Activated naive CD4-positive, alpha-beta T cell treated with anti-CD3 and anti-CD28 coated beads, Interleukin-2, amount 10 ng/mL, durations not matched to agents 7 days and 5 days (primary cell): ENCODE measurements at places on chromosomes 7 and 10.

DNA sequence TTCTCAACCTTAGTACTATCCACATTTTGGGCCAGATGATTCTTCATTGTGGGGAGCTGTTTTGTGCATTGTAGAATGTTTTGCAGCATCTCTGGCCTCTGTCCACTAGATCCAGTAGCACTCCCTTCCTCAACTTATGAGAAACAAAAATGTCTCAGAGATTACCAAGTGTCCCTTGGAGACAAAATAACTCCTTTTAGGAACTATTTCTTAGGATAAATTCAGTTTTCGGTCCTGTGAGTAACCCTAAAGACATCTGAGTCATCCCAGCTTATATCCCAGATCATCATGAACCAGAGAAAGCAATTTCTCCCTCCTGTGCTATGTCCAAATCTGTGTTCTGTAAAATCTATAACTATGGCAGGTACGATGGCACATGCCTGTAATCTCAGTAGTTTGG is 266.6 kb upstream of the PHYHIPL start:
- H3K27me3 ChIP-seq, result no peaks in the 10 kb centered on the region
- H3K4me1 ChIP-seq, result no peaks in the 10 kb centered on the region
- H3K36me3 ChIP-seq, result no peaks in the 10 kb centered on the region
- no peak for DNase-seq

GRCh38 chr10:119191881-119192280 is 13.3 kb upstream of the PRDX3 start:
- H3K27ac ChIP-seq, result no peak overlapping the region
- H3K4me3 ChIP-seq, result no peak overlapping the region
- no peak for DNase-seq
- H3K4me1 ChIP-seq, result peaks cover 24% of the 10 kb centered on the region

- H3K36me3 ChIP-seq, result peaks cover 2% of the 10 kb centered on the region
- peak overlapping the region; percentile 11 for H3K27ac ChIP-seq
- peaks cover 56% of the 10 kb centered on the region for H3K4me1 ChIP-seq
- H3K27me3 ChIP-seq, result no peaks in the 10 kb centered on the region
- no peak overlapping the region for H3K4me3 ChIP-seq
- DNase-seq, result no peak
Observed at GRCh38 chr10:118729641-118730258, 25.0 kb downstream of the CACUL1 start.

DNA sequence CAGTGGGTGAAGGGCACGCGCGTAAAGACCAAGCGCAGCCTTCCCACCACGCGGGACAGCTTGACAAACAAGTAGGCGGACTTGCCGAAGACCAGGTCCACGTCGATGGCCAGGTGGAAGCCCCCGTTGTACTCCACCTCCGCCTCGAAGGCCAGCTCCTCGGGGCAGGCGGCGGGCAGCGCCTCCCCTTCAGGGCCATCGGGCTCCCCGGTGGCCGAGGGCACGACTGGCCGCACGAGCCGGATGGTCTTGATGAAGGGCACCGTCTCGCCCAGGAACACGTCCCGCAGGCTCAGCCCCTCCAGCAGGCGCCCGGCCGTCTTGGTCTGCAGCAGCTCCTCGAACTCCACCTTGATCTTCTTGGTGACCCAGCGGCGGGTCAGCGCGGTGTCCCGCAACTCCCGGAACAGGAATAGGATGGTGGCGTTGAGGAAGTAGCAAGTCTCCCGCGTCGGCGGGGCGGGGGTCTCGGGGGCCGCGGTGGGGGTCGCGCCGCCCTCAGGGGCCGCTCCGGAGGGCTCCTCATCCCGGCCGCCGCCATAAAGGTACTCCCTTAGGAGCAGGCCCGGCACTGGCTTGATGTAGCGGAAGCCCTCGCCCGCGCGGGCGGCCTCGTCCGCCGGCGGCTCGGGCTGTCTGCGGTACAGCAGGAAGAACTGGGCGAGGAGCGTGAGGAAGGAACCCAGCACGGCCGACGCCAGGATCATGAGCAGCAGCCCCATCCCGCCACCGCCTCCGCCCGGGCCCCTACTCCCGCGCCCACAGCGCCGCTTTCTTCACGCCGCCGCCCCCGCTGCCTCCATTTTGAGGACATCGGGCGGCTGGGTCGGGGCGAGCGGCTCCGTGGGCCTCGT is 507 bp downstream of the PDZD8 start:
- H3K36me3 ChIP-seq, result peaks cover 8% of the 10 kb centered on the region
- peak overlapping the region; percentile 83 for H3K27ac ChIP-seq
- H3K4me3 ChIP-seq, result peak overlapping the region; percentile 82
- DNase-seq, result peak; percentile 60

- DNase-seq, result no peak
- H3K4me1 ChIP-seq, result no peaks in the 10 kb centered on the region
- no peak overlapping the region for H3K4me3 ChIP-seq
- no peaks in the 10 kb centered on the region for H3K36me3 ChIP-seq
- no peak overlapping the region for H3K27ac ChIP-seq
Observed at GRCh38 chr10:122033224-122033926, 44.4 kb downstream of the TACC2 start.

DNA sequence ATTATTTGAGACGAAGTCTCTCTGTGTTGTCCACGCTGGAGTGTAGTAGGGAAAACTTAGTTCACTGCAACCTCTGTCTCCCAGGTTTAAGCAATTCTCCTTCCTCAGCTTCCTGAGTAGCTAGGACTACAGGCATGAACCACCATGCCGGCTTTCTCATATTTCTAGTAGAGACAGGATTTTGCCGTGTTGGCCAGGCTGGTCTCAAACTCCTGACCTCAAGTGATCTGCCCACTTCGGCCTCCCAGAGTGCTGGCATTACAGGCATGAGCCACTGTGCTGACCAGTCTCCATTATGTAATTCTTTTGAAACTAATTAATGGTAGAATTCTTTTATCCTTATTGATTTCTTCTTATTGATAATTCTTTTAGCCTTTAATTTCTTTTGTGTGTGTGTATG is 32.5 kb downstream of the PCLO start:
- no peaks in the 10 kb centered on the region for H3K27me3 ChIP-seq
- no peaks in the 10 kb centered on the region for H3K4me1 ChIP-seq
- no peaks in the 10 kb centered on the region for H3K36me3 ChIP-seq
- H3K4me3 ChIP-seq, result no peak overlapping the region

GRCh38 chr7:17297243-17297642 is 1.2 kb upstream of the AHR start:
- no peak for DNase-seq
- peak overlapping the region; percentile 92 for H3K4me3 ChIP-seq
- peaks cover 18% of the 10 kb centered on the region for H3K36me3 ChIP-seq
- H3K4me1 ChIP-seq, result peaks cover 24% of the 10 kb centered on the region

- no peaks in the 10 kb centered on the region for H3K36me3 ChIP-seq
Observed at GRCh38 chr10:34507217-34507616, 307.9 kb downstream of the PARD3 start.

- H3K27ac ChIP-seq, result no peak overlapping the region
- no peak overlapping the region for H3K4me3 ChIP-seq
- peaks cover 13% of the 10 kb centered on the region for H3K36me3 ChIP-seq
- no peaks in the 10 kb centered on the region for H3K27me3 ChIP-seq
- peaks cover 13% of the 10 kb centered on the region for H3K4me1 ChIP-seq
- no peak for DNase-seq
Observed at GRCh38 chr10:63374991-63375390, 90.8 kb downstream of the JMJD1C start.

DNA sequence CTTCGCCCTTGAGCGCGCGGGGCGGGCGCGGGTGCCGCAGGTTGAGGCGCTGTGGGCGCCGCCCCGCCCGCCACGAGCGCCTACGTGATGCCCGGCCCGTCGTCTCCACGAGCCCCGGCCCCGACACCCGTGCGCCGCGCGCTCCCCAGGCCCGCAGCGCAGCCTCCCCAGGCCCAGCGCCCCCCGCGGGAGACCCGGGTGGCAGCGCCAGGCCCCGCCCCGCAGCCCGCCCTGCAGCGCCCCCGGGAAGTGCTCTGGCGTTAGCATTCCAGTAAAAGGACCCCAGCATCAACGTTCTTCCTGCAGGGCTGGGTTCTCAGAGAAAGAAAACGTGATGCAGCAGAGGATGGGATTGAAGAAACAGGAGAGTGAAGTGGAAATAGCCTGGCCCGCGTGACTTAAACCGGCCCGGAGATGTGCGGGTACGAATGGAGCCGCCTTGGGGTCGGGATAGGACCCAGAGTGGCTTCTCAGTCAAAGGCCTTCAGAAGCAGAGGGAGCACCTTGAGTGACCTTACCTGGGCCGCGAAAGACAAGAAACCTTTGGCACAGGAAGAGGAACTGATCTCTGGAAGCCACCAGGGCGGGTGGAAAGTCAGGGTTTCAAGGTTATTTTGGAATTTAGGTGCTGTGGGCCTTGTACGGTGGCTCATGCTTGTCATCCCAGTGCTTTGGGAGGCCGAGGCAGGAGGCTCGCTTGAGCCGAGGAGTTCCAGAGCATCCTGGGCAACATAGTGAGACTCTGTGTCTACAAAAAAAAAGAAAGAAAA is 1.8 kb downstream of the PFKP start:
- H3K4me1 ChIP-seq, result peaks cover 48% of the 10 kb centered on the region
- peak; percentile 58 for DNase-seq
- H3K27ac ChIP-seq, result peak overlapping the region; percentile 89
- peaks cover 42% of the 10 kb centered on the region for H3K36me3 ChIP-seq
- peaks cover 23% of the 10 kb centered on the region for H3K27me3 ChIP-seq
- peak overlapping the region; percentile 90 for H3K4me3 ChIP-seq

DNA sequence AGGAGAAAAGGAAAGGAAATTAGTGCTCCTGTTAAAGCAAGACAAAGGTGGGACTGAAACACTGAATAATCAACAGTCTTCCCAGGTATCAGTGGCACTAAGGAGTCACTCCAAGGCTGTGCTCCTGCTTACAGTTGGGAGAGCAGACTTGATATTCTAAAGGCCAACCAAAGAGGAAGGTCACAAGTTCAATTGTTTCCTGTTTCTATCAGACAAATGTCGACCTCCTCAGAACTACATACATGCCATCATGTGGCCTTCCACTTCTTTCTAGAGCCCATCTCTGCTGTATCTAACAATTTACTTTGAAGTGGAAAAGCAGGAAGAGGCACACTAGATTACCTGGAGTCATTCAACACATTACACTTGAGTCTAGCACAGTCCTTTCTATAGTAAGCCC is 3.4 kb downstream of the ZNF239 start:
- H3K27ac ChIP-seq, result no peak overlapping the region
- H3K4me3 ChIP-seq, result no peak overlapping the region
- no peak for DNase-seq
- peaks cover 44% of the 10 kb centered on the region for H3K4me1 ChIP-seq
- peaks cover 19% of the 10 kb centered on the region for H3K36me3 ChIP-seq
- H3K27me3 ChIP-seq, result peaks cover 3% of the 10 kb centered on the region

GRCh38 chr10:44763331-44763730 is 147.8 kb upstream of the TMEM72 start:
- no peak overlapping the region for H3K4me3 ChIP-seq
- no peaks in the 10 kb centered on the region for H3K36me3 ChIP-seq
- H3K4me1 ChIP-seq, result no peaks in the 10 kb centered on the region
- no peak for DNase-seq
- no peak overlapping the region for H3K27ac ChIP-seq

- H3K27me3 ChIP-seq, result no peaks in the 10 kb centered on the region
- no peak overlapping the region for H3K4me3 ChIP-seq
- peak overlapping the region; percentile 92 for H3K27ac ChIP-seq
- peaks cover 10% of the 10 kb centered on the region for H3K36me3 ChIP-seq
- peaks cover 69% of the 10 kb centered on the region for H3K4me1 ChIP-seq
- no peak for DNase-seq
Observed at GRCh38 chr7:131012477-131013031, 278.5 kb upstream of the KLF14 start.

DNA sequence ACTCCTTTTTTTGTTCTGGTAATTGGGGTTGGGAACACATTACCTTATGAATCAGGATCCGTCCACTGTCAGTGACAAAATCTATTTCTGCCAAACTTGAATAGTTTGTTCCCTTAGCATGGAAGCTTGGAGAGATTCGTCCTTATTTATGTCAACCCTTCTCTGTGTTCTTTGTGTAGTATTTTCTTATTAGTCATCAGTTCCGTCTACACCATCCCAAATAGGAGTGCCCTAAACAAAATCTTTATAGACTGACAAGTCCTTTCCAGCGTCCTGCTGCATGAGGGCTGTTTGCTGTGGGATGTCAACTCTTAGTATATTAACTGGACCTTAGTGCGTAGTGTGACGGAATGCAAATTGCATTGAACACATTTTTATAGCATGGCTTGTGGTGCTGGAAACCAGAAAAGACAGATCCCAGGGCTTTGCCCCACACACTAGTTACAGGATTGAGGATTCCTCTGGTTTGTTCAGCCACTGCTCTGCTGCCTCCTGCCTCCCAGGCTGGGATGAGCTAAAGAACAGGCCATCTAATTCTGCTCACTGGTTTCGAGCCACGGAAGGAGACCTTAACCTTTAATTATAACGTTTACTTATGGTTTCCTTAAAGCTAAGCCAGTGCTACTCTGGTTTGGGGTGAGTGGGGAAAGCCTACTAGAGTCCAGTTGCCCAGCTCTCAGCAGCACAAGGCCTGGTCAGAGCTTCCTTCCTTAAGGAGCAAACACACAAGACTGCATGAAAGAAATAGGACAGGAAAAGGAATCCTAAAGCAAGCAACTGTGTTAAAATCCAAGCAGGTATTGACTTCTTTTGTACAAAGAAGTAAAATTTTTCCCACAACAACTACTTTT is 194.4 kb downstream of the CCSER2 start:
- no peak overlapping the region for H3K27ac ChIP-seq
- H3K36me3 ChIP-seq, result peaks cover 6% of the 10 kb centered on the region
- H3K4me3 ChIP-seq, result no peak overlapping the region
- H3K27me3 ChIP-seq, result no peaks in the 10 kb centered on the region
- peaks cover 5% of the 10 kb centered on the region for H3K4me1 ChIP-seq

DNA sequence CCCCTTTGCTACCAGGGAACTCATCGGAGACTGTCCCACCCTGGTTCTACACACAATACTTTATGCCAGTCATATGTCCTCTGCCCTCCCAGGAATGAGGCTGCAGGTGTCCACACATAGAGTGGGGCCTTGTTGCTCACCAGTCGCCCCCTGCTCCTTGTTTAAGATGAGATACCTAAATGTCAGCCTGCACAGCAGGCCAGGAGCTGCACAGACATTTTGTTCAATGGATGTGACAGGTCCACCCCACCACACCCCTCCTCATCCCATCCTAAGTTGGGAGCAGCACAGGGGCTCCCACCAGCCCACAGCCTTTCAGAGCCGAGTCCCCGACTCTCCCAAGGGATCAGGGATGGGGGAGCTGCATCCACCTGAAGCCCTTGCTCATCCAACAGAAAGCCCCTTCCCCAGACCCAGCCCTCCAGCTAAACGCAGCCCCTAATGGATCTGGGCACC is 6.2 kb upstream of the GRID1 start:
- H3K36me3 ChIP-seq, result peaks cover 1% of the 10 kb centered on the region
- no peak for DNase-seq
- H3K27ac ChIP-seq, result no peak overlapping the region
- H3K4me1 ChIP-seq, result peaks cover 3% of the 10 kb centered on the region
- H3K4me3 ChIP-seq, result no peak overlapping the region

GRCh38 chr7:127892488-127893314 is 138.5 kb downstream of the LRRC4 start:
- H3K36me3 ChIP-seq, result peaks cover 29% of the 10 kb centered on the region
- H3K4me3 ChIP-seq, result no peak overlapping the region
- H3K27ac ChIP-seq, result no peak overlapping the region
- DNase-seq, result no peak
- no peaks in the 10 kb centered on the region for H3K27me3 ChIP-seq
- no peaks in the 10 kb centered on the region for H3K4me1 ChIP-seq
